Body of pancreas (tissue), 4 donors: ENCODE measurements at places on chromosomes 2 and 18. TPM values are rescaled to one million over a fixed set of nuclear protein-coding genes. Genes with fewer than 3 reads are reported as not detected.
A peak's percentile ranks its signal among the peaks of the same experiment; 100 is the strongest.

CCT7 gene
- 92.3 TPM for total RNA-seq

GAL3ST2 gene
- total RNA-seq: not detected

KIF1A gene
- 51.9 TPM for total RNA-seq

HOXD12 gene
- total RNA-seq: not detected

CNTNAP5 gene
- 0.33 TPM for total RNA-seq

MYL1 gene
- not detected for total RNA-seq

FAM237A gene
- total RNA-seq: not detected

DNA sequence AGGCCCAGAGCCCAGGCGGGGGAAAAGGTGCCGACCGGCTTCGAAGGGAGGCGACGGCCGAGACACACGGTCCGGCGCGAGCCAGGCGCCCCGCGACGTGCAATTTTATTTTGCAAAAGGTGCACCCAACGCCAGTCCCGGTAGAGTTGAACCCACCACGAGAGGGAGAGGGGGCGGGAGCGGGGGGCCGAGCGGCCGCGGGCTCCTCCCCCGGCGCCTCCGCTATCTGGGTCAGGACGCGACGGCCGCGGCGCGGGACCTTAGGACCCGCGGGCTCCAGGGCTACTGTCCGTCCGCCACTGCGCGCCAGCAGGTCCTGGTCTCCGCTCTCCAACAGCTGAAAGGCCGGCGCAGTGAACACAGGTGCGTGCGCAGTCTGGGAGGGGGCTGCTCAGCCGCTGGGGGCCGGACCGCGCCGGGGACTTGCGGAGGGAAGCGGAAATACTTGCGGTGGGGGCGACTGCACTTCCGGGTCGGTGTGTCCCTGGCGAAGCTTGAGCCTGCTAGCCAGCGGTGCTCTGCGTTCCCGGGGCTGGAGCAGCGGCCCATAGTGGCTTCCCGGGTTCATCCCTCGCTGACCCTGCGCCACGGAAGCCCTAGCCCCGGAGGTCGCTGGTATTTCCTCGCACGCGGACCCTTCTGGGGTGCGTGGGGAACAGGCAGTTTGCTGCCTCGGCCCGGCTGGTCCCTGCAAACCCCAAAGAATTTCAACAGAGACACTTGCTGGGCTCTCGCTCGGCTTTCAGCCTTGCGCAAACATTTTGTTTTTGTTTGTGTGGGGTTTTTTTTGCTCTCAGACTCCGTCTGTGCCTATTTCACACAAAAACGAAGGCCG, at the start of gene RMDN2:
Gene RMDN2, plus strand, starts transcription at position 225 of the 835 bp plus-strand sequence. CDS start 3,991 bp downstream, outside the sequence.
- peak; percentile 94 for DNase-seq

DNA sequence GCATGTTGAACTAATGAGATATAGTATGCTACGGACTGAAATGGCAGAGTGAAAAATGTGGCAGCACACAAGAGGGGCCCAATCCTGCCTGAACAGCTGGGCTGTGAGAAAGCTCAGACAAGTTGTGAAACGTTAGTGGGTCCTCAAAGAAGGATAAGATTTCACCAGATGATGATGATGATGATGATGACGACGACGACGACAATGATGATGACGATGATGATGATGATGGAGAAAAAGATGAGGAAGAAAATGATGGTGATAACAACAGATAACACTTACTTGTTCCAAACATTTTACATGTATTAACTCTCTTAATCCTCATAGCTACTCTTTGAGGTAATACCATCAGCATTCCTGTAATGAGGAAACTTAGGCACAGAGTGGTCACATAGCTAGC, 94.2 kb downstream of the WDPCP start:
- no peak for DNase-seq

DNA sequence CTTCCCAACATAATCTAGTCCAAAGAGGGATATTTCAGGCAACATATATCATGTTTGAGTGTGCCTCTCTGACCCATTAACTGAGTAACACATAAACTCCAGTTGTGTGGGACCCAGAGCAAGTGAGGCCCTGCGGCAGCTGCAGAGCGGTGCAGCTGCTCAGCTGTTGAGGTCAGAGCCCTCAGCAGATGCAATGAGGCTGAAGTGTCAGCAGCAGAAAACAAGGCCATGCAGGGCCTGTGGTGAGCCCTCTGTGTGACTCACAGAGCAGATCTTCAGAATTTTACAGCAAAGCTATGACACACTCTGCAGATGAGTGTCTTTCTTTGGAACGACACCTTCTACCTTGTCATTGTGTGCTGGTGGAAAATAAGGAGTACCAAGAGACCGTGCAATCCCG, 168.5 kb downstream of the CBLN2 start:
- no peak for DNase-seq

- DNase-seq: no peak
Measured at GRCh38 chr18:68992719-68993482, 195.0 kb downstream of the CCDC102B start.

GRCh38 chr2:207503234-207503633, 26.5 kb upstream of the CREB1 start:
- no peak for DNase-seq

- DNase-seq: no peak
Measured at GRCh38 chr2:45826884-45827635, 175.6 kb downstream of the PRKCE start.

DNA sequence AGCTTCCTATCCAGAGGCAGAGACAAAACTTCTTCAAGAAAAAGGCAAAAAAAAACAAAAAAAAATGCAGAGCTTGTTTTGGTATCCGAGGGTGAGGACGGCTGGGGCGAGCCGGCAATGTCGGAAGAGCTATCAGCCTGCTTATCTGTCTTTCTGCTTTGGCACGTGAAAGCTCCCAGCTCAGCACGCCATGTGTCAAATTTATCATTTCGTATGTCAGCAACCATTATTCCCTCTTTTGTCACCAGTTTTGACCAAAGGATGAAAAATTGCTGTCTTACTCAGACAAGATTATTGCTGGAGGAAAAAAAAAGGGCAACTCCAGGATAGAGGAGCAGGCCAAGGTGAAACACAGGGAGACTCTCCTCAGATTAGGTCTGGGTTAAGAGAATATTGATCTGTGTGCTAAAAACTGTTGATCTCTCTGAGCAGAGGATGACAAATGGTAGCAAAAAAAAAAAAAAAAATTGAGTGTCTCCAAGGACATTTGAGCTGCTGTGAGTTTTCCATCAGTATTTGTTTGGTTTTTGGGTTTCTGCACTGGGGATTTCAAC, 532.0 kb upstream of the POU3F3 start:
- DNase-seq: no peak
